ENCODE measurements at places on chromosomes 12 and 14.

DNA sequence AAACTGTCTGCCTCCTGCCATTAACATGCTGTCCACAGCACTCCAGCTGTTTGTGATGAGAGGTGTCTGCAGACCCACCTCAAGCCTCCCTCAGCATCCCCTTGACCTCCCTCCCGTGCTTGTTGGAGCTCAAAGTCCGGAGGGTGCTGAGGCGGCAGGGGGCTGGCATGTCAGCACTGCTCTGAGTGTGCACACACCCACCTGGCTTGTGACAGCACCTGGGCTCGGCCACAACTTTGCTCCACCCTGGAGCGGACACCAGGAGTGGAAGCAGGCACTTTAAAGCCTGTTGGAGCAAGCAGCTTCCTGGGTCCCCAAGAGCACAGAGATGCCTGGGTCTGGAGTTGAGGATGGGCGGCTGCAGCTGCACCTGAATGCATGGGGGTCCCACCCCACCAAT, 20.9 kb downstream of the SERPINA3 start:
- DNase-seq: no peak

DNA sequence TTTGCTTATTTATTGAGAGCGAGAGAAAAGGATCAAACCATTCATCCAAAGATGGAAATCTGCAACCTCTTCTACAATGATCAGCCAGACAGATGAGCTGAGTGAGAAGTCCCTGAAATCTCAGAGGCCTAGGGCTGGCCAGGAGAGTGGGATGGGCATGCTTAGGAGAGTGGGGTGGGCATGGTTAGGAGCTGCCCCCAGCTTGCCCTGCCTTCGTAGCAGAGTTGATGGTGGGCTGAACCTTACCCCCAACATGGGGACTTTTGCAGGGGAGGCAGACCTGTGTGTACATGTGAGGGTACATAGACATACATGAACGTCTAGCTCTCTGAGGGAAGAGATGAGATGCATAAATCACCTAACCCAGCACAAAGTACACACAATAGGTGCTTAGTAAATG, 95.7 kb upstream of the ESRRB start:
- DNase-seq: no peak

DNA sequence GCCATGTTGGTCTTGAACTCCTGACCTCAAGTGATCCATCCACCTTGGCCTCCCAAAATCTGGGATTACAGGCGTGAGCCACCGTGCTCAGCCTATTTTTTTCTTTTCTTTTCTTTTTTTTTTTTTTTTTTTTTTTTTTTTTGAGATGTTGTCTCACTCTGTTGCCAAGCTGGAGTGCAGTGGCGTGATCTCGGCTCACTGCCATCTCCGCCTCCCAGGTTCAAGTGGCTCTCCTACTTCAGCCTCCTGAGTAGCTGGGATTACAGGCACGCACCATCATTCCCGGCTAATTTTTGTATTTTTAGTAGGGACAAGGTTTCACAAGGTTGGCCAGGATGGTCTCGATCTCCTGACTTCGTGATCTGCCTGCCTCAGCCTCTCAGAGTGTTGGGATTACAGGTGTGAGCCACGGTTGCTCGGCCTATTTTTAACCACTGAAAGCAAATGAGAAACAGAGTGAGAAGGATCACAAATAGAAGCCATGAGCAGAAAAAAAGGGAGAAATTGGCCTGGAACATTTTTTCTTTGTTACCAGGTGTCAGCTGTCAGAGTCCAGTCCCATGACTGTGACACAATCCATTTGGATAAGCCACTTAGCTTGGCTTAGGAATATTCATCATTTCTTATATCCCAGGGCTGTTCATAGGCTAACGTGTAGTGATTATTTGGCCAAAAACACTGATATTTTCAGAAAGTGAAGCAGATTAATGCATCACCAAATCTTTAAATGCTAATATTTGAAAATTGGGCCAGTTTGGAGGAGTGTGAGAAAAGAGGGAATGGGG, 7.9 kb upstream of the NFKBIA start:
- no peak for DNase-seq

DNA sequence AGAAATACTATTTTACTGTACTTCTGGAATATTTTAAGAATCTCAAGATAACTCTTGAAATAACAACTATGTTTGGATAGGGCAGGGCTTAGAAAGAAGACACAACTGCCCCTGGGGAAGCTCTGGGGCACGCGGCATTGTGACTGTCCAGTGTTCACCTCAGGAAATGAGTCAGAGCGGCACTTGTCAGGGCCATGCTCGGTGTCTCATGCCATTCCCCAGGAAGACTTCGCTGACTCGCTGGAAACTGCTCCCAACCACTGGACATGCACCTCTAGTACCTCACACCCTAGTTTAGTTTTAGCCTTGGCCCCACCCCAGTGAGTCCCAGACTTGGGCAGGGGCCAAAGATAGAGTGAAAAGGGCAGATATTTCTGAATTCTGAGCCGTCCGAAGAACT, 192.0 kb downstream of the TTC7B start:
- DNase-seq: no peak

DNA sequence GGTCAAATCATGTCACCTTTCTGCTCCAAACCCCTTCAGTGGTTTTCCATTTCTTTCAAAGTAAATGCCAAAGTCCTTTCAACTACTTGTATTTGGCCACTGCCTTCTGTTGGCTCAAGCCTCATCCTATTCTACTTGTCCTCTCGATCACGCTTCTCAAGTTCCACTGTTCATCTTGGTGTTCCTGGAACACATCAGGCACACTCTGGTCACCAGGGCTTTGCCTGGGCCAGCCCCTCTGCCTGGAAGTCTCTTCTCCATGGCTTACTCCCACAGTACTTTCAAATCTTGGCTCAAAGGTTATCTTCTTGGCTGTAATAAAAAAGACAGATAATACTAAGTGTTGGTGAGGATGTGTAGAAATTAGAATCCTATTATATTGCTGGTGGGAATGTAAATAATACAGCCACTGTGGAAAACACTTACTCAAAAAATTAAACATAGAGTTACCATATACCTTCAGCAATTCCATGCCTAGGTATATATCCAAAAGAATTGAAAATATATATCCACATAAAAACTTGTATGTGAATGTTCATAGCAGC, 17.3 kb upstream of the PPFIBP1 start:
- no peak for DNase-seq

DNA sequence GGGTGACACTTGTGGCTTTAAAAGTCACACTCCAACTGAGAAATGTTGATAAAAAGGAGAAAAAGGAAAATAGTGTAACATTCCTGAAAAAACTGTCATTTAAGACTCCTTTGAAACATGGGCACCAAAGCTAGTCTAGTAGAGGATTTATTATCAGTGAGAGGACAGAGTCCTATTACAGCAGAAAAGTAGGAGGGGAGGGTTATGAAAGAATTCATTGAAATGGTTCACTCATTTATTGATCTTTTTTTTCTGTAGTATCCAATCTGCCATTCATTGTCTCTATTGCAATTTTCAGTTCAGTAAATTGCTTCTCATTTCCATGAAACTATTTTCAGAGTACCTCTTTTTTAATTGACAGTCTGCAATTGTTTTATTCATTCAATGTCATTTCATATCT, 25.4 kb downstream of the PPM1A start:
- DNase-seq: no peak

GRCh38 chr12:111216387-111217159, 152.3 kb downstream of the PHETA1 start:
- no peak for DNase-seq

- no peak for DNase-seq
Observed at GRCh38 chr14:101665478-101666078, 95.9 kb upstream of the PPP2R5C start.

DNA sequence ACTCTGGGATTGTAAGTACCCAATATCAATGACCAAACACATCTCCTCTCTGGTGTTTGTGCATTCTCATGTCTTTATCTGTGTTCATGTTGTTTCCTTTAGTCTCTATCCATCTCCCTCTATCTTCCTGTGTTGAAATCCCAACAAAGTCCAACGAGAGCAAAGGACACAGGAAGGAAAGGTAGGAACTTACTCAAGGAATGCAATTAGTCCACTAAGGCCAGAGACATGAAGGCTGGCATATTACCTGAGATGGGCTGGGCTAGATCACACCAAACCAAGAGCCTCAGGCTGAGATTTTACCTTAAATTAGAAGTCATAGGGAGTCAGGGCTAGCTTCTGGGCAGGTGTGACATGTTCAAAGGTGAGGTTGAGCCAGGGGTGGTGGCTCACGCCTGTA, 14.3 kb upstream of the LGALS3 start:
- no peak for DNase-seq

- DNase-seq: no peak
Observed at GRCh38 chr12:109539508-109539907, 33.8 kb downstream of the MMAB start.

DNA sequence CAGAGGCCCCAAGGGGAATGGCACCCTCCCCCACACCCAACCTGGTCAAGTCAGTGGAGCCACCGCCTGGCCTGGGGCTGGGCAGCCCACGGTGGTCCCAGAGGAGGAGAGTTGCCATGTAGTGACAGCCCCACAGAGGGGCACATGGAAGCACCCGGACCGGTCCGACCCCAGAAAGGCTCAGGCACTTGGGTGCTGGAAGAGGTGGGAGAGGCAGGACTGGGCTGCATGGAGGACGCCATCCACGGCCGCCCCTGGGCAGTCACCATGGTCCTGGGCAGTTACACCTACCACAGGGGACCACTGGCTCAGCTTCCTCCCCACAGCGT, 37.9 kb upstream of the TMEM179 start:
- no peak for DNase-seq

- no peak for DNase-seq
Observed at GRCh38 chr14:77364146-77364545, 12.7 kb downstream of the TMED8 start.

DNA sequence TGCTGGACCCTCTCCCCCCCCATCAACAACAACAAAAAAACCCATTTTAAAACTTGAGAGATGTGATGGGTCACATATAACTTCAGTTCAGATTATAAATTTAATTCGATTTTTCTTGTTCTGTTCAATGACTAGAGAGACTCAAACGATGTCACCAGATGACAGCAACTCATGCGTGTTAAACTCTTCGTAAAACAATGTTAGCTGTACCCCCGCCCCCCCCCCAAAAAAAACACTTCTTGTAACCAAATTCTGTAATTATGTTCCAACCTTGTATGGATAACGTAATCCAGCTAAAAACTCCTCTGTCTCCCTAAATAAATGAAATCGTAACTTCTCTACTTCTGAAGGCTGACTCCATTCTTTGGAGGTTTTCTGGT, 614 bp upstream of the NACA start:
- DNase-seq: no peak

GRCh38 chr12:107564946-107565345, 120.7 kb upstream of the PWP1 start:
- no peak for DNase-seq

DNA sequence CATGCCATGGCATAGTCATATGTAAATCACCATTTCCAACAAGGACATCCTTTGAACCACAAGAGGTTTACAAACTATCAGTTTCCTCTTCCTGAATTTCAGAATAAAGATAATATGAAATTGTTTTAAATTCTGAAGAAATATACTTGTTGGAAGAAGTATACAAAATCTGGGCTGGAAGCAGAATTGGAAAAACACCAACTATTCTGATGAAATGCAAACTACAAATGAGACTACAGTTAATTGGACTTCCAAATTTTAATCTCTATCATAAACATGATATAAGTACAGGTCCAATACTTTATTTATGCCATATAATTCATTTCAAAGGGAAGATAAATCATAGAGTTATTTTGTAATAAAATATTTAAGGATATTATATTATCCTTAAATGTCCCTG, 80.1 kb downstream of the NOVA1 start:
- DNase-seq: no peak

DNA sequence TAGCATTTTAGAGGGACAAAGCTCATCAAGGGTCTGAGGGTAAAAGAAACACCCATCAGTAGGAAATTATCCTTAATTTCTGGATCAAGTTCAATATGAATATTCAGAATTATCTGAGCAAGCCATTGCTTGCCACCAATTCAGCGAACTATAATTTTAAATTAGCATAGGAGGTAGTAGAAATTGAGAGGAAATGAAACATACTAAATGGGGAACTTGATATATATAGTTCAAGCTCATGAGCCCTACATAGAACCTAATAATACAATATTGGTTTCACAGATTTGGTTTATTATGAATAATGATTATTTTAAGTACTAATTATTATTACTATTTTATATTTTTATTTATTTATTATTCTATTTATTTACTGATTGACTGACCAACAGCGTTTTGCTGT, 42.1 kb upstream of the GXYLT1 start:
- no peak for DNase-seq

All from activated naive CD8-positive, alpha-beta T cell treated with anti-CD3 and anti-CD28 coated beads, Interleukin-2, amount 50 U/mL, for 16 hours (primary cell).